ENCODE measurements at places on chromosomes 1 and 21.
A peak's percentile ranks its signal among the peaks of the same experiment; 100 is the strongest.

- no peak for DNase-seq
Observed at GRCh38 chr1:11854519-11854918, 4.2 kb downstream of the NPPB start.

DNA sequence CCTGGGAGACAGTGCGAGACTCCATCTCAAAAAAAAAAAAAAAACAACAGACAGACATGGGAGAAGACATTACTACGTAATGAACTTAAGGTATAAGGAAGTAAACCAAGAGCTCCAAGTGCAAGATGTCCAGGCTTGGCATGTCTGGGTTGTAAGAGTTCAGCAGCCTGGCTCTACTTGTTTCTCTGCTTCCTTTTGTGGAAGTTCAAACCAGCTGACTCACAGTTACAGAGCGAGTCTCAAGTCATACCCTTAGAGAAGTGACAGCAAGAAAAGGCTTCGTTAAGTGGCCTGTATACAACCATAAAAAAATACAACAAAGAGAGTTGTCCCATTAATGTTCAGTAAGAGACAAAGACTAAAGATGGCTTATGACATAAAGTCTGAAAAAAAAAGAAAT is 1.3 kb downstream of the RIT1 start:
- DNase-seq, result peak; percentile 62

DNA sequence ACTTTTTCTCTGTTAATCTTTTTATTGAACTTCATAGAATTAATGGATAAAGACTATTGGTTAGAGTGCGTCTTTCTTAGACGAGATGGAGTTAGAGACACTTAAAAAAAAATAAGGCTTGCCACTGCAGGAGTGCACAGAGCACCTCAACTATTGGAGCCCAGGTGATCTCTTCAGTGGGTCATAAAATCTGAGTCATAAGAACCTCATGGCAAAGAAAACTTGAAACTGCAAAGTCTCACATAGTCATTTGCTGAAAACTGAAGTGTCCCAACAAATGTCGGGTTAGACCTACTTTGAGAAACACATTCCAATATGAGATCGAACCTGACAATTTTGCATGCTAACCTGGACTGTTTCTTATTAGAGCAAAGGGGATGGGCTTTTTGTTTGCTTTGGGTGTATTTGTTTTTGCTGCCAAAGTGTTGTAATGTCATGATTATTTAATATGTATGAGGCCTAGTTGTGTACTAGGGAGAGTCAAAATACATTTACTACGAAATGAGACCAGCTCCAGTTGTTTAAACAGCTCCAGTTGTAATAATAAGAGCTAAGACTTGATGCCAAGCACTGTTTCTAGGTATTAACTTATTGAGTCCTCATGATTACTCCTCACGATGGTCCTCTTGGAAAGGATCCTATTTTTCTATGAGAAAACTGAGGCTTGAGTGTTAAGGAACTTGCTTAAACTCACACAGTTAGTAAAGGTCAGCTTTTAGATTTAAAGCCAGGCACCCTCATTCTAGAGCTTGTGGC is 65.1 kb downstream of the DDR2 start:
- no peak for DNase-seq

DNA sequence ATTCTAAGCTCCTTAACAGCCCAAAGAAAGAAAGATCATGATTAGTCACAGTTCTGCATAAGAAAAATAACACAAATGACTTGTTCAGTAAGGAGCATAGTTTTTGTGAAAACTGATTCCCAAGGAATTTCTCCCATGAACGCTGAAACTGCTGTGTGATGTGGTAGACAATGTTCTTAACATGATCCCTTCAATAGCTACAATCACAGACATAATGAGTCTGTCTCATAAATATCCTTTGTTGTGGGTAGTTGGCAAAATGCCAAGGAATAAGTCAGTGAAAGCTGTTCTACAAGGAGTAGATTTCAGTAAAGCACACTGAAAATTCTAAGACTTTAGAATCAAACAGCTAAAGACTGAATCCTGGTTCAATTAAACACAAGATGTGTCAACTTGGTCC is 404.8 kb downstream of the HLX start:
- no peak for DNase-seq

DNA sequence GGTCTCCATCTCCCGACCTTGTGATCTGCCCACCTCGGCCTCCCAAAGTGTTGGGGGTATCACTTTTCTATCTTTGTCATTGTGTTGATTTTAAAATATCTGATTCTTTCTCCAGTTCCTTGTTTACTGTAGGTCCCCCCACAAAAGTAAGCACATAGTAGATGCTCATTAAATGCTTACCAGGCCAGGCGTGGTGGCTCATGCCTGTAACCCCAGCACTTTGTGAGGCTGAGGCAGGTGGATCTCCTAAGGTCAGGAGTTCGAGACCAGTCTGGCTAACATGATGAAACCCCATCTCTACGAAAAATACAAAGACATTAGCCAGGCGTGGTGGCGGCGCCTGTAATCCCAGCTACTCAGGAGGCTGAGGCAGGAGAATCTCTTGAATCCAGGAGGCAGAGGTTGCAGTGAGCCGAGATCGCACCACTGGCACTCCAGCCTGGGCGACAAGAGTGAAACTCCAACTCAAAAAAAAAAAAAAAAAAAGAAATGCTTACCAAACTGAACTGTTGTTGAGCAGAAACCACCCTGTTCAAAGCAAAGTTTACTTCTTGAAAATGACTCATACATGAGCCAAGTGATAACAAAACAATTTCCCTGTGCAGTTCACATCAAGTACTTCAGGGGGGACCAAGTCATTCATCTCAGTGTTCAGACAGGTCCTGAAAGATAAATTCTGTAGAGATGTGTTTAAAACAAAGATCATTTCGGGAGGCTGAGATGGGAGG is 24.3 kb upstream of the NID1 start:
- no peak for DNase-seq

- DNase-seq, result peak; percentile 55
Observed at GRCh38 chr1:52127181-52128180, 14.4 kb upstream of the ZFYVE9 start.

DNA sequence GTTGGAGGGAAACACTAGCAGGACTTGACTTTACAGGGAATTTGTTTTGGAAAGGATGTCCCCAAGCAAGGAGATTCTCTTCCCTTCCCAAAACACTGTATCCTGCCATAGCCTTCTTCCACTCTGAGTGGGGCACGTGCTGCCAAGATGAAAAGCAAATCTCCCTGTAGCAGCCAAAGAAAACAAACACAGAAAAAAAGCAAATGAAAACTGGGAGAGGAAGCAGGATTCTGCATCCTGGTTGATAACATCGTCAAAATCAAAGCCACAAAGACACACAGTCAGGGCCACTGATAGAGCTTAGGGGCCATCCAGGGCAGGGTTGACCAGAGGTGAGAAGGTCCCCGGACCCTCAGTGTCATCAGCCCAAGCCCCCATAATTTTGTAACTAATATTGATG is 16.0 kb upstream of the MTARC2 start:
- DNase-seq, result no peak

DNA sequence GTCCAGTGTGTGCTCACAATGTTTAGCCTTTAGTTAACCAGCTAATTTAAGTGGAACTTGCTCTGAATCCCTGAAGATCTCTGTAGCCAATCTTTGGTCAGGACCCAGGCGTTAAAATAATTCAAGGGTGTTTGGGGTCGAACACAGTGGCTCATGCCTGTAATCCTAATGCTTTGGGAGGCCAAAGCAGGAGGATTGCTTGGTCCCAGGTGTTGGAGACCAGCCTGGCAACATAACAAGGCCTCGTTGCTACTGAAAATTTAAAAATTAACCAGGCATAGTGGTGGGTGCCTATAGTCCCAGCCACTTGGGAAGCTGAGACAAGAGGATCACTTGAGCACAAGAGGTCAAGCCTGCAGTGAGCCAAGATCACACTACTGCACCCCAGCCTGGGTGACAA is 94.3 kb downstream of the ITSN1 start:
- no peak for DNase-seq

DNA sequence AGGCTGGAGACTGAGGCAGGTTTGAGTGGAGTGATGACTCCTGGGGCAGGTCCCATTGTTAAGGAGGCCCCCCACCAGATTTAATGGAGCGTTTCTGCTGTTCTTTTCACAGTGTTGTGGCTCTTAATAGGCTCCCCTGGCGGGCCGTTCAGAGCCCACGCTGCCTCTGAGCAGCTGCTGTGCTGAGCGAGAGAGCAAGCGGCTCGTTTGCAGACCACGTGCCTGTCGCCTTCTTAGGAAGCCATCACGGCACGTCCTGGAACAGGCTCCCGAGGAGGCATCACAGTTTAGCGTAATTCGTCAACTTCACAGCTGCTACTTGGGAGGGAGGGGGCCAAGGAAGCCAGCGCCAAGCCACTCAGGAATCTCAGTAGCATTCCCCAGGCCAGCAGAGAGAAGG is 70.5 kb upstream of the CTTNBP2NL start:
- no peak for DNase-seq

DNA sequence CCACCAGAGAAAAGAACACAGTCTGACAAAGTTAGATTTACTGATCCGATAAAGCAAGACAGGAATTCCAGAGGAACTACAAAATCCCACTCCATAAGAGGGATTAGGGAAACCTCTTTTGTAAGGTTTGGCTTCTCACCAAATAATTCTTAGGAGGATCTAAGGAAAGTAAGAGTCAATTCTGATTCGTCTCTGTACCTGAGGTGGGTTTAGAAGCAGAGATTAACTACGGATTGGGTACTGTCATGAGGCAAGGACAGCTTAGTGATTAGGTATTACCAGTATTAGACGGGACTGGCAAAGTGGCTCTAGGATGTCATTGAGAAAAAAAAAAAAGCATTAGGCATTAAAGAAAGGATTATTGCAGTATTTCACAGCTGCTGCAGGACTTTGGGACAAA is 371.7 kb upstream of the BRINP3 start:
- DNase-seq, result no peak

DNA sequence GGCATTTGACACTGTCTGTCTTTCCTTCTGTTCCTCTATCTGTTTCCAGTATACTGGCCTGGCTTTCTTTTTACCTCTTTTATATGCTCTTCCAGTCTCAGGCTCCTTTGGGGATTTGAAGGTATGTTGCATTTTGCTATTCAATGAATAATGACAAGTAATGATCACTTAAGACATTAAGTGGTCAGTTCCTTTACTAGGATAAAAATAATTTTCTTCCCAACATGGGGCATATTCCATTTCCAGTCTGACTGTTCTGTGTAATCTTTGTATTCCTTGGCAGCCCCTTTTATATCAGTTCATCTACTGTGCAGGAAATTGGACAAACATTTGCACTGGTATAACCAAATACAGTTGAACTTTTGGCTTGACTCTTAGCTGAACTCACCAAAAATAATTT is 15.6 kb downstream of the METTL18 start:
- no peak for DNase-seq

DNA sequence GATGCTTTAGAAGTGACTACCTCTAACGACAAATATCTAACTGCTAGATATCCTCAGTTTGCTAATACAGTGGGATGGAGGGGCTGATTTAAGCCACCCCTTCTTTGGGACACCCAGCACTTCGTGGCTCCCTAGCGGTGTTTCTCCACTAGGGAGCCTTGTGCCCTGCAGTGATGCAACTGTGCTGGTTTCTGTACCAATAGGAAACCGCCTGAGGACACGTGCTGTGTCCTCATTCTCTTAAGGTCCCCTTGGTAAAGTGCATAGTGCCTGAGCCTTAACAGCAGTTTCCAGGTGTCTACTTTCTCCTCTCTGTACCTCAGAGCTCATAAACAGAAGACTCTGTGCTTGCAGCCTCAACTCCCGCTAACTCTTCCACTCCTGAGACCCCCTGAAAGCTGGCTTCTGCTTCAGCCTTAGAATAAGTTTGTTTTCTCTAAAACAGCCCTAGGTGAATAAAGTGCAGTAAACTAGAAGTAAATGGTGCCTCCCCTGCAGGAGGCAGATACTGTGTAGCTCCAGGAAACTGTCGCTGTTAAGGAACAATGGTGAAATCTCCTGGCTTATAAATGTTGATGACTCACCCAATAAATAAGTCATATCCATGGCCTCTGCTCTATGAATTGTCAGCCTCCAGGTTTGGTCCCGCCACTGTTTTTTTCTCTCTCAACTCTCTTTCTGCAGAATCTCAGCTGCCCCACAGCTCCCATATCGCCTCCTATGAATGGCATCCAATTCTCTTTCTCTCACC is 130.4 kb downstream of the AK5 start:
- no peak for DNase-seq

- no peak for DNase-seq
Observed at GRCh38 chr1:166302989-166303758, 136.4 kb upstream of the FAM78B start.

GRCh38 chr1:12426030-12426429 is 192.0 kb downstream of the DHRS3 start:
- no peak for DNase-seq

DNA sequence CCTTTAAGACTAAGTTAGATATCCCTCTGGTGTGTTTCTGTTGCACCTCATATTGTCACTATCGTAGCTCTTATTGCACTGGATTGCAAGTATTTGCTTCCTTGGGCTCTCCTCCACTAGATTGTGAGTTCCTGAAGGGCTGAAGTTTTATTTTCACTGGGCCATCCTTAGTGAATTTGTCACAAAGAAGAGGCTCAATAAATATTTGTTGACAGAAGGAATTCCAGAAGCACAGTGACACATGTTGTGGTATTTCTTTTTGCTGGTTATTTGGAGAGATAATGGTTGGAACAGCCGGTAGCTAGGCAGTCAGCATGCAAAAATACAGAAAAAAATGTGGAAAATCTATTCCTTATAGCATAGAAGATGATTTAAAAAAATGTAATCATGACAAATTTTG is 129.9 kb upstream of the ZRANB2 start:
- no peak for DNase-seq

DNA sequence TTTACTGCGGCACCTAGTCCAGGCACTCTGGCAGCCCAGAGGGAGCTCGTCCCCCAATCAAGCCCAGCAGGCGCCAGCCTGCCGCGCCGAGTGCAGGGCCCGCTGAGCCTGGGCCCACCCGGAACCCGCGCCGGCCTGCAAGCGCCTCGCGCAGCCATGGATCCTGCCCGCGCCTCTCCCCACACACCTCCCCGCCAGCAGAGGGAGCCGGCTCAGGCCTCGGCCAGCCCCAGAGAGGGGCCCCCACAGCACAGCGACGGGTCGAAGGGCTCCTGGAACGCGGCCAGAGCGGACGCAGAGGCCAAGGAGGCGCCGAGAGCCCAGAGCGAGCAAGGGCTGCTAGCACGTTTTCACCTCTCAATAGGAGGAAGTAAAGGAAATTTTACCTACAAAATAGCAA is 767.0 kb downstream of the MRPL39 start:
- no peak for DNase-seq

- DNase-seq, result no peak
Observed at GRCh38 chr1:31421371-31422040, 8.5 kb downstream of the SERINC2 start.

- DNase-seq, result peak; percentile 88
Observed at GRCh38 chr1:234608025-234608910, 1.7 kb downstream of the IRF2BP2 start.
